ENCODE measurements at places on chromosomes 7 and 10.
A peak's percentile ranks its signal among the peaks of the same experiment; 100 is the strongest.

DNA sequence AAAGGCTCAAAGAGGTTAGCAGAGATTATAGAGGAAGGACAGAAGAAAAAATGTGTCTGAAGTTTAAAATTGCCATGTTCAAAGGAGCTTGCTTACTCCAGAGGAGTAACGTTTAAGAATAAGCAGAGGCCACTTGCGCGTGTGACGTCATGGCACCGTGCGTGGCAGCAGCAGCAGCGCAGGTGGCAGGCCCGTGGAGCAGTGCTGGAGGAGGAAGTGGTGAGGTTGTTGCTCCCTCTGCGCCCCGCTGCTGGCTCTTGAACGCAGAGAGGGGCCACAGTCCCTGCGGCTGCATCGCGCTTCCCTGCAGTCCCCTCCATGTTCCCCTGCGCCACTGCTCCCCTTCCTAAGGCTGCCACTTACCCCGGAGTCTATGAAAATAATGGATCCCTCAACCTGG is 37.5 kb downstream of the GDI2 start:
- no peak for DNase-seq

GRCh38 chr10:77062381-77062780 is 575.2 kb downstream of the KCNMA1 start:
- no peak for DNase-seq

GRCh38 chr10:77400033-77400432 is 237.6 kb downstream of the KCNMA1 start:
- DNase-seq: no peak

GRCh38 chr10:35577926-35578617 is 27.1 kb upstream of the GJD4 start:
- no peak for DNase-seq

- DNase-seq: no peak
Measured at GRCh38 chr7:23222439-23223030, 24.0 kb upstream of the GPNMB start.

DNA sequence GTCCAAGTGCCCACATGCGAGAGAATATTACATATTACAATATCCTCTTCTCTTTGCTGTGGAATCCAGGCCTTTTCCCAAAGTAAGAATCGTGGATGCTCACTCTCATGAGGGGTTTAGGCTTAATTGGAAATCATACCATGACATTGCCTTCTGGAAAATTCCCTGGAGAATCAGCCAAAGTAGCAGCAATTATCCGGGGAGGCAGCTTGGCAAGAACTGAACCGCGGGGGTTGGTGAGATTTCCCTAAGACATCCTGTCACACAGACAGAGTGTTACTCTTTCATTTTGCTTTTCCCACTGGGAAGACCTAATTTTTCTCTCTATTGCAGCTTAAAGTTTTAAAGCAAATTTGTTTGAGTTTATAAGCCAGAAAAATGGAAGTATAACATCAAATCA is 463.6 kb upstream of the DPP6 start:
- DNase-seq: no peak

DNA sequence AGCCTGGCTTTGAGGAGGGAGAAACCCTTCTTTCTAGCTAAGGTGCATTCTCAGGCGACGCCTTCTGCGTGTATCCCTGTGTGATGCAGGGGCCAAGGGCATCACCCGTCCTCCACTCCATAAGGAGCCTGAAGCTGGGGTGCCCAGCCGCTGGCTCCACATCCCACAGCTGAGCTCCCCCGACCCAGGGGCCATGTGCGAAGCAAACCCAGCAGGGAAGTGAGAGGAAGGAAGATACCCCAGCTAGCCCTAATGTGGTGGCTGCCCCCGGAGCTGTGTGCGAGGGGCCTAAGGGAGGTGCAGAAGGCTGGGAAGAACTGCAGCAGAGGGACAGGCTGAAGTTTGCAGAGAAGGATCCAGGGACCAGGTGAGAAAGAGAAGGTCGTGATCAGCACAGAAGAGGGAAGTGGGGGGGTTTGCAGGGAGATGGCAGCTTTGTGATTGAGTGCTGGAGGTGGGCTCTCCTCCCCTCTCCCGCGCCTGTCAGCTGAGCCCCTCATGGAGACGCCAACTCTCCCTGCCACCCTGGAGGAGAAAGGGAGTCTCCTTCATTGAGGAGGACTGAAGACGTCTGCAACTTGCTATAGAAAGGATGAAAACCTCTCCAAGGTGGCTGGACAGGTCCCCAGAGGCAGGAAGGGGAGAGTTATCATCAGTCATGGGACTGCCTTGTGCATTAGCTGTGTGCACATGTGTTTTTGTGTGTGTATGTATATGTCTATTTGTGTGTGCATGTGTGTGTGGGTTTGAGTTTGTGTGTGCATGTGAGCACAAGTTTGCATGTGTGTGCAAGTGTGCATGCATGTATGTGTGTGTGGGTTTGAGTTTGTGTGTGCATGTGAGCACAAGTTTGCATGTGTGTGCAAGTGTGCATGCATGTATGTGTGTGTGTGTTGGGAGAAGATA is 3.5 kb upstream of the CALML5 start:
- DNase-seq: no peak

- DNase-seq: no peak
Measured at GRCh38 chr10:15739254-15739970, 19.7 kb upstream of the ITGA8 start.

- DNase-seq: peak; percentile 50
Measured at GRCh38 chr7:123537026-123537642, 2.7 kb upstream of the IQUB start.

GRCh38 chr7:97693586-97693985 is 38.3 kb upstream of the TAC1 start:
- no peak for DNase-seq

DNA sequence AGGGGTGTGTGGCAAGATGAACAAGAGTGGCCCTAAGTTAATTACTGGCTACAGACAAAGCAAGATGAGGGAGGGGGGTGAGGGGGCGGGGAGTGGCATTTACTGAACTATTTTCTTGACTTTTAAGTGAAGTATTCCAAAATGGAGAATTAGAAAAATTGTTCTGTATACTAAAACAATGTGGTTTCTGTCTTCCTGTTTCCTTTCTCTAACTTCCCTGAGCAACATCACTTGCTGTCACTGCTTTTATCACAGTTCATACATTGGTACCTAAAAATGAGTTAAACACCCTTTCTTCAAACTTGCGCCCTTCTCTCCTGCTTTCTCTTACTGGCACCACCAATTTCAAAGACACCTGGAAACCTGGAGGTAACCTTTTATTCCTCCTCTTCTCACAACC is 21.6 kb downstream of the PDZD8 start:
- DNase-seq: no peak

DNA sequence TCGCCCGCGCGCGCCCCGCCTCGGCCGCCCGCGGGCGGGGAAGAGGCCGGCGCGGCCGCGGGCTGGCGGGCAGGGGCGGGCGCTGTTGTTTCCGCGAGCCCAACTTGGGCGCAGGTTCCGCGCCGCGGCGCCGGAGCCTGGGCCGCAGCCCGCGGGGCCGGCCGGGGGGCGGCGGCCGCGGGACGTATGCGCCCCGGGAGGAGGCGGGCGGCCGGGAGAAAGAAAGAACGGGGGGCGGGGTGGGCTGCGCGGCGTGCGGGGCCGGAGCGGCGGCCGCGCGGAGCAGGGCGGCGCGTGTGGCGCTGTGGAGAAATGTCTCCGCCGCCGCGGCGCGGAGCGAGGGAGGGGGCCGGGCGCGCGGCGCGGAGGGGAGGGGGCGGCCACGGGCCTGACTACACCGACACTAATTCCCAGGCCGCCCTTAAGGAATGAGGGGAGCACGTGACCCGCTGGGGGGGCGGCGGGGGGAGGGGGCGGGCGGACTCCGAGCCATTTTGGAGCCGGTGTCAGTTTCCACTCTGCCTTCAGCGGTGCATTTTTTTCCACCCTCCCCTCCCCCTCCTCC is at the start of gene BMI1:
BMI1 (plus strand) TSS at position 509 of the 565 bp plus-strand sequence. CDS start 5,351 bp downstream, outside the sequence.
- peak; percentile 63 for DNase-seq

- DNase-seq: no peak
Measured at GRCh38 chr7:30321089-30321881, 36.9 kb downstream of the ZNRF2 start.

DNA sequence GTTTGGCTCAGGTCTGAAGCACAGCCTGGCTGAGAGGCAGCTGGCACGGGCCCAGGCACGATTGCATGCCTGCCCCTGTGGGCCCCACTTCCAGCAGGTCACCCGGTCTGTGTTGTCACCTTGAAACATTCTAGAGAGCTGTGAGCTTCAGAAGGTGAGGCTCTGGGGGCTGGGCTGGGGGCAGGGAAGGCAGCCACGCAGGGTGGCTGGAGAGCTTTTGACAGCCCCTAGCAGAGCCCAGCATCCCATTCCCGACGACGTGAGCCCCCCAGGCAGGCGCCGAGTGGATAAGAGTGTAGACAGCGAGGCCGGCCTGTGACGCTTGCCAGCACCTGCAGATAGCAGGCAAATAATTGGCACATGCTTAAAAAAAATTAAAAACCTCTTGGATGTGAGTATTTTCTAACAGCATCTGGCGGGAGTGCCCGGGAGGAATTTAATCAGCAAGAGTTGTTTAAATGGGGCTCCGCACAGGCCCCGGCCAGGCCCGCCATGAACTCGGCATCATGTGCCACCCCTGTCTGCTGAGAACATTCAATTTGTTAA is 212.0 kb upstream of the TBX20 start:
- no peak for DNase-seq

GRCh38 chr7:101539784-101540183 is 89.3 kb downstream of the MYL10 start:
- DNase-seq: no peak

DNA sequence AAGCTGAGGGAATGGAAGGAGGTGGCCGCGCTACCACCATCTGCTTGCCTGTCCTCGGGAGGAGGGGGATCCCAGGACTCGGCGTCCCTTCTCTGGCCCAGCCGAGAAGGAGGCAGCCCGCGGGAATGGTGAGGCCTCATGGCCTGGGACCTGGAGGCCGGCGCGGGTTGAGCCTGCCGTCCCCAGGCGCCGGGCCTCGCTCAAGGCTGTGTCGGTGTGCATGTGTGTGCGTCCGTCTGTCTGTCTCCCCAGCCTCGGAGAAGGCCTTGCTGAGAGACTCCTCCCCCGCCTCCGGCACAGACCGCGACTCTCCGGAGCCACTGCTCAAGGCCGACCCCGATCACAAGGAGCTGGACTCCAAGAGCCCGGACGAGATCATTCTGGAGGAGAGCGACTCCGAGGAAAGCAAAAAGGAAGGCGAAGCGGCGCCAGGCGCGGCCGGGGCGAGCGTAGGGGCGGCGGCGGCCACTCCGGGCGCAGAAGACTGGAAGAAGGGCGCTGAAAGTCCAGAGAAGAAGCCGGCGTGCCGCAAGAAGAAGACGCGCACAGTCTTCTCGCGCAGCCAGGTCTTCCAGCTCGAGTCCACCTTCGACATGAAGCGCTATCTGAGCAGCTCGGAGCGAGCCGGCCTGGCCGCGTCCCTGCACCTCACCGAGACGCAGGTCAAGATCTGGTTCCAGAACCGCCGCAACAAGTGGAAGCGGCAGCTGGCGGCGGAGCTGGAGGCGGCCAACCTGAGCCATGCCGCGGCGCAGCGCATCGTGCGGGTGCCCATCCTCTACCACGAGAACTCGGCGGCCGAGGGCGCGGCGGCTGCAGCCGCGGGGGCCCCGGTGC is 1.3 kb downstream of the HMX3 start:
- no peak for DNase-seq

DNA sequence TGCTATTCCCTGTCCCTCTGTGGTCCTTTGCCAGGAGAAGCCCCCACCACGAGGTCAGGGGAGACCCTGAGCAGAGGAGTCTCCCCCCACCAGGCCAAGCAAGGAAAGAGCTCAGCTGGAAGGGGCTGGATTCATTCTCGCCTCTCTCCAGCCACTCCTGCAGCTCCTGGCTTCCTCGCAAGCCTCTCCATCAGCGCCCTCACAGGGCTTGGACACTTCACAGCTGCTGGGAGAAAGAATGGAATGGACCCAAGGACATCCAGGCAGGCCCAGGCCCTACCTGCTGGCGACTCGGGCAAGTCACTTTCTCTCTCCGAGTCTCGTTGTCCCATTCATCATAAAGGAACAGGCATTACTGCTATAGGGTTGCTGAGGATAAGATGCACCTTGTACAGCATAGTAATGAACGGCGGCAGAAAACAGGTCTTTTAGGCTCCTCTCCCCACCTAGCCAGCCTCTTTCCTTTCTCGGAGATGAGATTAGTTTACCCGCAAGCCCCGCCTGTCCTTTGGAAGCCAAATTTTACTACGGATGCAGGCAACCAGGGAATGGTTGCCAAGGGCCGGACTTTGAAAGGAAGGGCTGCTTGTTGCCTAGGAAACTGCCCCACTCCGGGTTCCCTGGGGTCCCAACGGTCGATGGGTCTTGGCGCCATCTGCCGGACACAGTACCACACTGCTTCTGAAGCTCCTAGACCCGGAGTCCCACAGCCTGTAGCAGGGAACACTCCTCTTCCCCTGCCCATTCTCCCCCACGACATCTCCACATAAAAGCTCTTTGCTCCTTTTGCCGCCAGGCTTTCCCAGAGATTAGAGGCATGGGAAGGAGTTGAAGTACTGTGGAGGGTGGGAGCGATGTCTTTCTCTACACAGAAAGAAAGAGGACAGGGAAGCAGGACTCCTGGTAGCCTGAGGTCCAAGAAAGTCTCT is 22.3 kb downstream of the IMPDH1 start:
- DNase-seq: peak; percentile 46

Data from hematopoietic multipotent progenitor cell treated with erythropoietin and hydrocortisone succinate and interleukin-3 and kit ligand, for 17 days (in vitro differentiated cells).